CD4-positive, alpha-beta T cell treated with Interleukin-4 for 4 hours (primary cell): ENCODE measurements at places on chromosomes 7 and 10.

DNA sequence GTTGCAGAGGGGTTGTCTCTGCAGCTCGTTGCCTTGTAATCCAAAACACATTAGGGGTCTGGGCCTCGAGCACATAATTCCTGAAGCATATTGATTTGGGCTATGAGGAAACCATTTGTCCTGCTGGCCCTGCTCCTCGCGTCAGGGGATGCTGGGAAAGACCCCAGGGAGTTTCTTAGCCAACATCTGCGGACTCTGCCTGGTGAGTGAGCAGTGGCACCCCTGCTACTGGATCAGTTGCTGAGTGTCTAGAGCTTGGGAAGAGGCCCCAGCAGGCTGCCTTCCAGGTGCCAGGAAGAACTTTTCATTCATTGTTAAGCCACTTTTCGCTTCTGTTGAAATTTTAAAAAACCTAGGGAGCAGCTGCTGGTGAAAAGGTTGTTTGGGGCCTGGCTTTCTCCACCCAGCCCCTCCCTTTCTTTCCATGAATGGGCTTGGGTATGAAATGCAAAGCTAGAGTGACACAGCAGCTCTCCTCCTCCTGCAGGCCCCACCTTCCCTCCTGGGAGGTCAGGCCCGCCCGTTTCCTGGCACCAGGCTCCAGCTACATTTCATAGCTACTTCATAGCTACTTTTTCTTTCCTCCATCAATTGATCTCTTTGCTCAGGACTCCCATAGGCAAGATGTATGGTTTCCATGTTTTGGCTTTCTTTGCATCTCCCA is 26.8 kb downstream of the TACR2 start:
- DNase-seq, result no peak

DNA sequence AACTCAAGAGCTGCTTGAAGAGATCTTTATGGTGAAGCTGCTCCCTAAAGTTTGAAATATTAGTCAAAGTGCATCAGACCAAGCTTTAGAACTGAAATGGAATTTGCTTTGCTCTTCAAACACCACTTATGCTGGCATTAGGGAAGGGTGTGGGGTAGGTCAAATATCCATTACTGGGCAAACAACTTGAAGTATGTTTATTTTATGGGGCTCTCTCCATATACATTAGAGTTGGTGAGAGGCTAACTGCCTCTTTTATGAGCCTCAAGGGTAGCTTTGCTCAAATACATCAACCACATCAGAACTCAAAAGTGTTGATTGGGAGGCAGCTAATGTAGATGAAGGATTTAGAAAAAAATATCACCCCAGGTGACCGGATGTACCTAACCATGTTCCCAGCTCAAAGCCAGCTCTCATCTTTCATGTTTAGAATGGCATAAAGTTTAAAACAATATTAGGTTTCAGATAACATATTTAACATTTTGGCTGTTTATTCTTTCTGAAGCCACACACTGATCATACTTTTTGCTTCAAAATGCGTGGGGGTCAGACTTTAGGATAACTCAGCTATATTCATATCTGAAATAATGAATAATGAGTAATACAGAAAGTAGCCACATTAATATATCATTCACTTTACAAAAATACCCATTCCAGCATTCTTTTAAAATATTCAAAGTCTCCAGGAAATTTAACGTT is 318.6 kb downstream of the PTEN start:
- no peak for DNase-seq

DNA sequence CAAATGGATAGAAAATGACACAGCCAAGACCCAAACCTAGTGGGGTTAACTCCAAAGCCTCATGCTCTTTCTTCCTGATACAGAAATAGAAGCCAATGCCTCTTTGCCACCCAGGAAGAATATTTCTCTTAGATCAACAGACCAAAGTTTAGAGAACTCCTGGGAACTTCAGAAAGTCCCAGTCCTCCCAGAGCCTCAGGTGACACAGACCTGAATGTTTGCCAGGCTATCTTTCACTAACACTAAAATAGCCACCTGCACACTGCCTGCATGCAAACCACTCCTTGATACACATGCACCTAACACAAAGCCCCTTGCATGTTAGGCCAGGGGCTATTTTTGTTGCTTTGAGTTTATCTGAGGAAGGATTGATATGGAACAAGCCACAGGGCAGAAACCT is 27.7 kb downstream of the LSM5 start:
- DNase-seq, result no peak

DNA sequence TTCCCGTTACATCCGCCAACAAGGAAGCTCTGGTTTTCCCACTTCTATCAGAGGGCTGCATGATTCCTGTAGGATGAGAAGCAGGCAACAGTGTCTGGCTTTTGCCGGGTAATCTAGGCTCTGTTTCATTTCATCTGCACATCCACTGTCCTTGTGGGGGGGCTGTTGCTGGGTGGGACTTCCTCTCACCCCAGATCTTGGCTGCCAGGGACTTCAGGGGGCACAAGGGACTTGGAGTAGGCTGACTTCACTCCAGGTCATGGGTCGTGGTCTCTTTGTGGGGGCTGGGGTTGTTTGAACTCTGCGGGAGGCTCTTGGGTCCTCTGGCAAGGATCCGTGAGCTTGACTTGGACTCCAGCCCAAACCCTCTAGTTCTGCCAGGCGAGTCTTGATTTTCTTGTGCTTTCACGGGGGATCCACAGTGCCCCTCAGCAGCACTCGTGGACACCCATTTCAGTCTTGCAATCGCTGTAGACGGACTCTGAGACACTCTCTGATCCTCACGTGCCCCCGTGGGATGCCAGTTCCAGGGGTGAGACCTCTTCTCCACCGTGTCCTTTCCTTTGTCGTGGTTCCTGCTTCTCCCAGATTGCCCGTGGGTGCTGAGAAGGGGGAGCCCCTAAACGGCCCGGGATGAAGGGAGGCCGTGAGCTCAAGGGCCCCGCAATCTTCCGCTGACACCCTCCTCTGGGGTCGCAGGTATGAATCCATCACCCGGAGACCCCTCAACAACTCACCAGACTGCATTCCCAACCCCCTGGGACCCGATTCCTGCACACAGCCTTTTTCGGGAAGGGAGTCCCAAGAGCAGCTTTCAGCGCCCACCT is 21.4 kb upstream of the ZNF273 start:
- no peak for DNase-seq

GRCh38 chr7:4791101-4791737 is 15.8 kb downstream of the AP5Z1 start:
- DNase-seq, result no peak

DNA sequence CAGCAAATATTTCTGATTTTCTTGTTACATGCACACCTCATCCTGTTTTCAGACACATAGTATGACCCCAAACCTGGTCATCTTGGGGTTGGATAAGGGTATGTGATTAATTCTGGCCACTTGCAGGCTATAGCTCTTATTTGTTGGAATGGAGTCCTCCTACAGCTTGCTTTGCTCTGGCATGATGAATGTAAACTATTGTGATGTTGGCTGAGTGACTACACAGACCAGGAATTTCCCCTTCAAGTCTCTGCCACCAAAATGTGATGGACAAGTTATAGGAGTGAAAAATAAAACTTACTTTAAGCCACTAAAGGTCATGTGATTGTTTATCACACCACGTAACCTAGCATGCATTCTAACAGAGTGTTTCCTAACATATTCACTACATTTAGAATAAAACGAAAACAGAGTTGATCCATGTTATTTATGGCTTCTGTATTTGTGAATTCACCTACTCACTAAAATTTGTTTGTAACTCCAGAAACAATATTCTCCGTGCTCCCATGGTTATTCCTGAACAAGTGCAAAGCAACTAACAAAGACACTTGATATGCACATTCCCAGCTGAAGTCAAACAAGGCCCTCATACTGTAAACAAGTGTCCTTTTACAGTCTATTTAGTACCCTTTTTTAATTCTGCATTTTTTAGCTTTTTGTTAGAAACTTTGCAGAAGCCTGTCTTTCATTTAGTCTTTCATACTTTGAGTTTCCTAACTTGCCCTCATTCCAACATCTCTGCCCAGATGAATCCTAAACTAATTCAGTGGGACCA is 599.2 kb upstream of the PCDH15 start:
- no peak for DNase-seq

DNA sequence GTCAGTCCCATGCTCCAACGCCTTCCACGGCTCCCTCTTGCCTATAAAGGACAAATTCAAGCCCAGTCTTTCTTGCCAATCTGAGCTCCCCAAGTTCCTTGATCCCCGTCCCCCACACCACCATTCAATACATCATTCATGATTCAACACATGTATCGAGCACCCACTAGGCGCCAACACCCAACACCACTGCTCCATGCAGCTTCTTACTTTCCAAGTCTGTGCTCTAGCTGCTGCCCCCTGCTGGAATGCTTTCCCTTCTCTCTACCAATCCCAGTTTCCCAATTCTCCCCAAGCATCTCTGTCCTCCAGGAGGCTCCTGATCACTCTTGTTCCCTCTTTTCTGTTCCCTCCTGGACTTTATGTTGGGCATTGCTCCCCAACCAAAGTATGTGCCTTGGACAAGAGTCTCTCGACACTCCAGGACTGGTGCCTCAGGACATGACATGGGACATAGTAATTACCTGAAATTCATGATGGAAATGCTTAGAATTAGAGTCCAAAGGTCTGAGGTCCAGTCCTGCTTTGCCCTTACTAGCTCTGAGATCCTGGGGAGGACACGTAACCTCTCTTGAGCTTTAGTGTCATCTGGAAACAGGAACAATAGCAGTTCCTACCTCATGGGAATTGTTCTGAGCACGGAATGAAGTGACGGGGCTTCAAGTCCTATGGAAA is 172.7 kb downstream of the NEURL1 start:
- DNase-seq, result no peak
